PC-9 (cell line): ENCODE measurements at places on chromosomes 13 and 19.

DNA sequence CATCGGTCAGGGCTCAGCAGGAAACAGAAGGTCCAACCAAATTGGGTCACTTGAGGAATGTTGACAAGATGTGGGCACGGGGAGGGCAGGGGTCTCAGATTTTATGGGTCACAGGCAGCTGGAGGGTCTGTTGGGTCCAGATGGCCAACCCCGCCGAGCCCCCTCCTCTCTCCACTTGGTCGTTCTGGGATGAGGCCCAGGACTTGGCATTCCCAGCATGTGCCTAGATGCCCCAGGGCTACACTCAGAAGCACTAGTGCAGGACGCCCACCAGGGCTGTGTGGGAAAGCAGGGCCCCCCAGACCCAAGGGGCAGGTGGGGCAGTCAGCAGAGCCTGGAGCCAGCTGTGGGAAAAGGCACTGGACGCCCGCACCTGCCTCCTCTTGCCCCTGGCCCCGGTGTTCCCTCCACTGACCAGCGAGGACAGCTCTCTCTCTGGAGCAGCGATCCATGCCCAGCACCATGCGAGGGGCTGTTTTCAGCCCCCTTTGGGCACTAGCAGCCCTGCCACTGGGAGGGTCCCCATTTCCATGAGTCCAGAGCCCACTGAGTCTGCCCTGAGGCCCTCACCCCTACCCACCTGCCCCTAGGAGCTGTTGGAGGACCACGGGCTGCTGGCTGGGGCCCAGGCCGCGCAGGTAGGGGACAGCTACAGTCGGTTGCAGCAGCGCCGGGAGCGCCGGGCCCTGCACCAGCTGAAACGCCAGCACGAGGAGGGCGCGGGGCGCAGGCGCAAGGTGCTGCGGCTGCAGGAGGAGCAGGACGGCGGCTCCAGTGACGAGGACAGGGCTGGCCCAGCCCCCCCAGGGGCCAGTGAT is 26.0 kb downstream of the DHX34 start:
- no peak for DNase-seq

DNA sequence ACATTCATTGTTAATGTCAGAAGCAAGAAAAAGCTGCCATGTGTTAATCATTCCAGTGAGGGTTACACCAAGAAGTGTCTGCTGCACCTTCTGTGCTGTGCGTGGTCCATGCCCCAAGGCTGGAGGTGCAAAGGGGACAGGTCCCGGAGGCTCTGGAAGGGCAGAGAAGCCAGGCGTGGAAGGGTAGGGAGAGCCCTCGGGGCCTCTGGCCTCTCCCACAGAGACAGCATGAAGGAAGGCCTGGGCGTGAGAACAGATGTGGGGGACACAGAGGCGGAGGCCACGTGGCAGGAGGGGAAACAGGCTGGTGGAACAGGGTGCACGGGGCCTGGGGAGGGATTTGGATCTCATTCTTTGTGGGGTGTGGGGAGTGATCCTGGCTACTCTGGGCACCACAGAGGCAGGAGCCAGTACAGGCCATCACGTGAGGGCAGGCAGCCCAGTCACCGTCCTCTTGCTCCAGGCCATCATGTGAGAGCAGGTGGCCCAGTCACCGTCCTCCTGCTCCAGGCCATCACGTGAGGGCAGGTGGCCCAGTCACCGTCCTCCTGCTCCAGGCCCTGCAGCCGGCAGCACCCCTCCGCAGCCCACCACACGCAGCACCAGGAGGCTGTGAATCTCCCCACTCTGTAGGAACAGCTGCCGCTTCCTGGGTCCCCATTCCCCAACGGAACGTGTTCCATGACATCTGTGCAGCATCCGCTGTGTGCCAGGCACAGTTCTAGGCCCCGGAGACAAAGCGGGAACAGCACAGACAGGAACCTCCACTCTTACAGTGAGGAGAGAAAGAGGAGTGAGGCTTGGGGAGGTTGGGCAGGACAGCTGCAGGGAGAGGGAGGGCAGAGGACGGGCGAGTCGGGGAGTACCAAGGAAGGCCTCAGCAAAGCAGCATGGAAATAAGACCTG is 10.2 kb upstream of the F7 start:
- no peak for DNase-seq

DNA sequence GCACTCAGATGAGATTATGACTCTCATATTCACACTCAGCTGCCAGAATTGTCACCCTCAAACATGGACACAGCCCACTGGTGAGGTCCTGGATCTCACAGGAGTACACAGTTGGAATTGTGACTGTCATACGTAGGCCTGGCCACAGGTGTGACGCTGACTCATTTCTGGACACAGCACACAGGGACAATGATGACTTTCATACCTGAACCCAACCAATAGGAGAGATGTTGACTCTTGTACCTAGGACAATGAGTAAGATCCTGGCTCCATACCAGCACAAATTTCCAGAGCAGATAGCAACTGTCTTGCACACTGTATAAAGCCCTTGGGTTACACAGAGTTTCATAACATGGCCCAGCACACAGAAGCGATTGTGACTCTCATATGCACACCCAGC is 46.4 kb downstream of the ZNF85 start:
- DNase-seq, result no peak

- peak; percentile 67 for DNase-seq
These were observed 58.3 kb downstream of the KLF2 start for GRCh38 chr19:16382775-16383543.

- no peak for DNase-seq
These were observed 20.7 kb downstream of the PHF11 start for GRCh38 chr13:49516467-49516866.

DNA sequence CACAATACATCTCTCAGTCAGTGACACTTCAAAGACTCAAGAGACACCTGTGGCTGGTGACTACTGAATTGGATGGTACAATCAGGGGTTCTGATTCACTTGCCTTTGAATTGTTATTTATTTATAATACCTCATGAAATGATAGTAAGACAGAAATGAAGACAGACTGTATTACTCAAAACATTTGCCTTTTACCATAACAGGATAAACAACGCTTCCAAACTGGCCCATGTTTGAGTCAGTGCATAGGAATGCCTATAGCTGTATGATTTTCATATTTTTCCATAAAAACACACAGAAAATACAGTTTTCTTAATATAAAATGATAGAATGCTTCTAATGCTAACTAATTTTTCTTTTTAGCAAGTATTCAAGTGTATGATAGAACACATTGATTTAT is 59.5 kb upstream of the FGF14 start:
- no peak for DNase-seq

DNA sequence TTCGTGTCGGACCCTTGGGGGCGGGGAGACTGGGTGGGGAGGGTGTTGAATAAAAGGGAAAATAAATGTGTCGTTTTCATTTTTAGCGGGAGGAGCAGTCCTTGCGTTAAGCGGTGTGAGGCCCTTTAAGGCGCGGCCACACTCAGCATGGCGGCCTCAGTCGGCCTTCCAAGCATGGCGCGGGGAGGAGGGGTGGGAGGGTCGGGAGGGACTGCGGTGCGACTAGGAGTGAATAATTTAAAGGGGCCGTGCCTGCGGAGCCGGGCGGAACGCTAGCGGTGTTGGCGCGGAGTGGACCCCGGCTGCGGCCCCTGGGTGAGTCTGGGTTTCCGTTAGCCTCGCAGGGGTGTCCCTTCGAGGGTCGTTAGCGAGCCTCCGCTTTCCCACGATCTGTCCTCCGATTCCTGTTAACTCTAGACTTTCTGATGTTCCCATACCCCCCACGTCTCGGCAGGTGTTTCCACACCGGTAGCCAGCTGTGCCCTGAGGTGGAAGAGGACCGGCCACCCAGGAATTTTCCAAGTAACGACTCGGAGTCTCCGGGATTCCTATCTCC is 1.5 kb upstream of the PNPLA6 start:
- peak; percentile 74 for DNase-seq

DNA sequence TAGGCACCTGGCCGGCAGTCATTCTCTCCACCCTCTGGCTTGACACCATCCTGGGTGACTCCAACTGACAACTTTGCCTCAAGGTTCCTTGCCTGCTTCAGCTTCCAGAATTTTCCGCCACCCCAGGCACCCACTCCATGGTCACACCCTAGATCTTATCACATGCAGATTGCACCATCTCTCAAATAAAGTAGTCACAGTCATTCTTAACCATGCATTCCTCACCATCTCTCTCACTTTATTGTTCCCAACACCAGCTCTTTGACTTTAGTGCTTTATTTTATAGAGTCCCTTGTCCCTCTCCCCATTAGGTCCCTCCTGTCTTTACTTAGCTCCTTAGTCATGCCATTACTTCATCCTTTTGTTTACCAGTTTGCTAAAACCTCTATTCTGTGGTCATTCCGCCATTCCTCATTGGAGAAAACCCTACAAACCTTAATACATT is 351.7 kb downstream of the SPRY2 start:
- DNase-seq, result peak; percentile 17

GRCh38 chr19:33532859-33533460 is 11.4 kb upstream of the PEPD start:
- DNase-seq, result no peak

GRCh38 chr13:114228176-114228575 is 6.5 kb upstream of the CDC16 start:
- no peak for DNase-seq

GRCh38 chr13:74560325-74560724 is 426.1 kb upstream of the KLF12 start:
- no peak for DNase-seq

GRCh38 chr19:55098716-55099556 is 18.5 kb downstream of the PPP1R12C start:
- no peak for DNase-seq

DNA sequence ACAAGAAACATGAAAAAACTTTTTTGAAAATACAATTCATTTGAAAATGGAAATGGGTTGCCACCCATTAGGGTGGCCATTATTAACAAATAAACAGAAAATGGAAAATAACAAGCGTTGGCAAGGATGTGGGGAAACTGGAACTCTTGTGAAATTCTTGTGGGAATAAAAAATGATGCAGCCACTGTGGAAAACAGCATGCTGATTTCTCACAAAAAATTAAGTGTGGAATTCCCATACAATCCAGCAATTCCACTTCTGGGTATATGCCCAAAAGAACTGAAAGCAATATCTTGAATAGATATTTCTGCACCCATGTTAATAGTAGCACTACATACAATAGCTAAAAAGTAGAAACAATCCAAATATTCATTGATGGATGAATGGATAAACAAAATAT is 165.2 kb downstream of the DCLK1 start:
- DNase-seq, result no peak

DNA sequence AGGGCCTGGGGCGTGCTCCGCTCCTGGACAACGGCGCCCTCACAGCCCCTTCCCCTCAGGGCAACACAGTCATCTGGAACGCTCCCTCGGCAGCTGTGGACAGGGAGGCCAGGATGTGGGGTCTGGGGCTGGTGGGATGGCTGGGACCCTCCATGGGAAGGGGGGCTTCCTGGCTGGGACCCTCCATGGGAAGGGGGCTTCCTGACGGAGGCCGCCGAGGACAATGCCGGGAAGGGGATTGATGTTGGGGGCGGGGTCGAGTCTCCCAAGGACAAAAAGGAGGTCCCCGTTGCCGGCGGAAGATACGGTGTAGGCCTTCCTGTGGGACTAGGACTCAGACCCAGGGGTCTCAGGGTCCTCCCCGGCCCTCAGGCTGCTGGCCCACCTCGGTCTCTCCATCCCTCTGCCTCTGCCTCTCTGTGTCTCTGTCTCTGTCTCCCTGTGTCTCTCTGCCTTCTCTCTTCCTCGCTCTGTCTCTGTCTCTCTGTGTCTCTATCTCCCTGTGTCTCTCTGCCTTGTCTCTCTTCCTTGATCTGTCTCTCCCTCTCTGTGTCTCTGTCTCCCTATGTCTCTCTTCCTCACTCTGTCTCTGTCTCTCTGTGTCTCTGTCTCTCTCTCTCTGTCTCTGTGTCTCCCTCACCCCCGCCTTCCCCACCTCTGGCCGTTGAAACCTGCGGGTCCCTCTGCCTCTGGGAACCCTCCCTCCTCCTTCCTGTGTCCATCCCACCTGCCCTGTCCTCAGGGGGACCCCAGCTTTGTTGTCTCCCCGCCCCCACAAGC is 2.7 kb upstream of the MADCAM1 start:
- no peak for DNase-seq

DNA sequence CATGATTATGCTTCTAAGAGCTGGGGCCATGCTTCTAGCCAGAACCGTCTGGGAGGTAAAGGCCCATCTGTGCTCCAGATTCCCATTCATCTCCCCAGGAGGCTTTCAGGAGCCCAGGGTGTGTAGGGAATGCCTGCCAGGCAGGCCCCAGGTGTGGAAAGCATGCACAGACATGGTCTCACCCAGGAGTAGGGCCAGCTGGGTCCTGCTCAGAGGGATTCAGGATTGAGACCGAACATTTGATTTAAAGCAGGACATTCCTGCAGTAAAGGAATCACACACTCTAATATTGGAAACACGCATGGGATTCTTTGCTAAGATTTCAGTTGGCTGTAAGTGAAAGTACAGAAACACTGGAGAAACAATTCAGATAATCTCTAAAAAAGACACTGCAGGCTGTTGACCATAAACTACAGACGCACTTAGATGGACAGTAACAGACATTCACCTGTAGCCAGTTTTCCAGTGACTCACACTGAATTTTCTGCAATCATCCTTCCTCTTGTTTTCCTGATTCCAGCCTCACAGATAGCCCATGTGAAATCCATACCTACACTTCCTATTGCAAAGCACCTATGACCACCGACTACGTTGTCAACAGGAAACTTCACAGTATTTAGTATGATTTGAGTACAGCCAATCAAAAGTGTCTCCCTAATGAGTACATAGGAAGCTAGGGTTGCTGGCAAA is 257.8 kb downstream of the TBC1D4 start:
- DNase-seq, result no peak
